Stimulated activated CD8-positive, alpha-beta memory T cell treated with anti-CD3 and anti-CD28 coated beads, Interleukin-2, amount 100 ng/mL, for 1 hour (primary cell): ENCODE measurements at places on chromosomes 4 and X.

GRCh38 chr4:120447774-120448173, 381.1 kb upstream of the MAD2L1 start:
- DNase-seq: no peak

GRCh38 chr4:7202411-7202810, 10.1 kb downstream of the SORCS2 start:
- no peak for DNase-seq

DNA sequence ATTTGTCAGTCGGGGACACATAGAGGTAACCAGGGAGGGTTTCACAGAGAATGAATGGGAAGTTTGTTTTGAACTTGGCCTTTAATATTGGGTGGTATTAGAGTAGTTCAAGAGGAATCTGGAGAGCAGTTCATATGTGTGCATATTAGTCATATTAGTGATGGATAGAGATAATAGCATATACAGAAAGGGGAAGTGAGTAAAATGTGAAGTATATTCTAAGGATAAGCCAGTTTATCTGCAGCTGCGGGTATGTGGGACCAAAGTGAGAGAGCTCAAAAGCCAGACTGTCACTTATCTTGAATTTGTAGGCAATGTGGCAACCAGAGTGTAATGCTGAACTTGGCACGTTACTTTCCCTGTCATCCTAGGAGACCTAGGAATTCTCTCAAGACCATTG, 169.9 kb downstream of the AFF2 start:
- no peak for DNase-seq

- DNase-seq: no peak
Measured at GRCh38 chr4:6480534-6481088, 8.2 kb upstream of the PPP2R2C start.

GRCh38 chr4:112416464-112416863, 99.5 kb downstream of the NEUROG2 start:
- DNase-seq: no peak

GRCh38 chr4:122356317-122356808, 22.4 kb upstream of the ADAD1 start:
- no peak for DNase-seq

DNA sequence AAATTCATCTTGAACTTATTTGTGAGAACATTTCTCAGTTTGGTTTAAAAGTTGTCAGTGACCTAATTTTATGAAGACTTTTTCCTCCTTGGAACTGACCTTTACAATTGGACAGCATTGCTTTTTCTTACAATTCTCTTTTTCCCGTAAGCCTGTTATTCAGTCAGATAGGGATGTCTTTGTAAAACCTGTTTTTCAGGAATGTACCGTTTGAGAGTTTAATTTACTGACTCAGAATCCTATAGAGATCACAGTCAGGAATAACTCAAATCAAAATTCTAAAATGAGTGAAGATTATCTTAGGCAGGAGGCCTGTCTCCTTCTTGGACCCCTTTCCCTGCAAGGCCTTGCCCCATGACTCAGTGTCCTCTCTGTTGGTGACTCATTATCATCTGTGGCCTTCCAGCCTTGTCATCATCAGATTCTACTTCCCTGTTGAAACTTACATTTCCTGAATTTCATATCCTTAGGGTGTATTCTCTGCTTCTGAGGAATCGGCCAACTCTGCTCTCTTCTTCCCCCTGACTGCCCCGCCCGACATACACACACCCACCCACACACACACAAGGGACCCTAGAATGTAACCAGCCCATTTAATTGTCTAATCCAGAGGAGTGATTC, 99.8 kb downstream of the ARHGAP10 start:
- DNase-seq: no peak

DNA sequence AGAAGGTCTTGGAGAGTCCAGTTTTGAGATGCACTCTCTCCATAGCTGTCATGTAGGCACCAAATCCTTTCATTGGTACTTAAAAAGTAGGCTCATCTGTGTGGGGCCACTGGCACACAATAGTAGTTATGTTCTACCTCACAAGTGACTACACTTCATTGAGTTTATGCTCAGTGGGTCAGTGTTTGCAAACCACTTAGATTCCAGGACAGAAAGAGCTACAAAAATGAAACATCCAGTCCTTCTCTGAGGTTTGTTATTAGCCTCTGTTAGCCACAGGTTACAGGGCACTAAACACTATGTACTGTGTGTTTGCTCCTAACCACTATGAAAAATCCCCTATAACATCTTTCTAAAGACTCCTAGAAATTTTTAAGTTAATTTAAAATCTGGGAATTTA, 13.8 kb downstream of the RAB28 start:
- no peak for DNase-seq
